Thyroid gland (tissue), 4 donors: ENCODE measurements at places on chromosomes 16 and 17.
A peak's percentile ranks its signal among the peaks of the same experiment; 100 is the strongest.

- no peak for DNase-seq
- H3K27me3 ChIP-seq, result no peaks in the 10 kb centered on the region
- H3K4me1 ChIP-seq, result no peaks in the 10 kb centered on the region
- H3K4me3 ChIP-seq, result no peak overlapping the region
Measured at GRCh38 chr16:12210258-12210880, 233.8 kb downstream of the SNX29 start.

DNA sequence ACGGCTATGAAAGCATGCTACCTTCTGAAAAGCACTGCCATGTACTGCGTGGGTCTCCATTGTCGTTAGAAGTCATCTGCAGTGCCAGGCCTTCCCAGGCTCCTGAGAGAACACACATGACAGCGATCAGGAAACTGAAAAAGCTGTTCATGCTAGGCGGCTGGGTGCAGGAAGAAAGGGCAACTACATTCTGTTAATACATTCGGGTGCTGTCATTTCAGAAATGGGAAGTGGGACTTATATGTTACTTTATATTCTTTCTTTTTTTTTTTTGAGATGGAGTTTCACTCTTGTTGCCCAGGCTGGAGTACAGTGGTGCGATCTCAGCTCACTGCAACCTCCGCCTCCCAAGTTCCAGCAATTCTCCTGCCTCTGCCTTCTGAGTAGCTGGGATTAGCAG lies 19.9 kb downstream of the CFAP20 start:
- H3K27me3 ChIP-seq, result no peaks in the 10 kb centered on the region
- H3K36me3 ChIP-seq, result peaks cover 12% of the 10 kb centered on the region
- H3K4me1 ChIP-seq, result no peaks in the 10 kb centered on the region
- DNase-seq, result no peak

DNA sequence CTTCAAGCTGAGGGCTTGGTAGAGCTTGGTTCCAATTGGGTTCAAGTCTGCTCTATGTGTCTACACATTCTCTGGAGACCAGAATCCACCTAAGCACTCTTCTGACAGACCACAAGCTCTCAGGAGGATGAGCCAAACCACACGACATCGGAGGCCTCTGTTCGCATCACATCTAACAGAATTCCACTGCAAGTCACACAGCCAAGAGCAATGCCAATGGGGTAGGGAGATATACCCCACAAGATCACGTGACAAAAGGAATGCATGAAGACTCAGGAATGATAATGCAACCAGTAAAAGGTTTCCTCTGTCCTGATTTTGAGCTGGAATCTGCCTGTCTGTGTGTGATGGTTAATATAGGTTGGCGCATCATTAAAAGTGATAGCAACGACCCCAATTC lies 46.6 kb upstream of the RPL38 start:
- H3K36me3 ChIP-seq, result no peaks in the 10 kb centered on the region
- H3K4me1 ChIP-seq, result no peaks in the 10 kb centered on the region
- DNase-seq, result no peak
- H3K27ac ChIP-seq, result no peak overlapping the region
- H3K27me3 ChIP-seq, result no peaks in the 10 kb centered on the region
- H3K4me3 ChIP-seq, result no peak overlapping the region

GRCh38 chr17:54860617-54861470 lies 39.8 kb upstream of the TOM1L1 start:
- H3K27me3 ChIP-seq, result no peaks in the 10 kb centered on the region
- no peak overlapping the region for H3K27ac ChIP-seq
- H3K36me3 ChIP-seq, result no peaks in the 10 kb centered on the region
- no peak overlapping the region for H3K4me3 ChIP-seq

DNA sequence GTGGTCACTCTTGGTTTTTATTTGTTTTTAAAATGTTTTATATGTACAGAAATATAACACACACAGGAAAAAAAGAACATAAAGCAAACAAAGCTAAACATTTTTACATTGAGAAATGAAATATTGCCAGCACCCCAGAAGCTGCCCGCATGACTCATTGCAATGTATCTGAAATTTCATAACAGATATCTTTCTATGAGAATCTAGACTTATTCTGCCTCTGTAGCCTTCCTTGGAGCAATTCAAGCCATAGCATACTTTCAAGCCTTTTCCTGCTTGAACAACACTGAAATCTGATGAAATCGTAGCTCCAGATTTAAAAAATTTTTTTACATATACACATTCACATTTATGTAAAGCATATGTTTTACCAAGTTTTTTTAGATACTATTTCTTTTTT lies 86.9 kb downstream of the RBBP6 start:
- no peak for DNase-seq
- no peak overlapping the region for H3K27ac ChIP-seq
- no peak overlapping the region for H3K4me3 ChIP-seq
- no peaks in the 10 kb centered on the region for H3K36me3 ChIP-seq
- no peaks in the 10 kb centered on the region for H3K27me3 ChIP-seq

- H3K27me3 ChIP-seq, result no peaks in the 10 kb centered on the region
- H3K4me3 ChIP-seq, result no peak overlapping the region
- peaks cover 9% of the 10 kb centered on the region for H3K36me3 ChIP-seq
Measured at GRCh38 chr16:70473446-70474319, 19.3 kb downstream of the FCSK start.

DNA sequence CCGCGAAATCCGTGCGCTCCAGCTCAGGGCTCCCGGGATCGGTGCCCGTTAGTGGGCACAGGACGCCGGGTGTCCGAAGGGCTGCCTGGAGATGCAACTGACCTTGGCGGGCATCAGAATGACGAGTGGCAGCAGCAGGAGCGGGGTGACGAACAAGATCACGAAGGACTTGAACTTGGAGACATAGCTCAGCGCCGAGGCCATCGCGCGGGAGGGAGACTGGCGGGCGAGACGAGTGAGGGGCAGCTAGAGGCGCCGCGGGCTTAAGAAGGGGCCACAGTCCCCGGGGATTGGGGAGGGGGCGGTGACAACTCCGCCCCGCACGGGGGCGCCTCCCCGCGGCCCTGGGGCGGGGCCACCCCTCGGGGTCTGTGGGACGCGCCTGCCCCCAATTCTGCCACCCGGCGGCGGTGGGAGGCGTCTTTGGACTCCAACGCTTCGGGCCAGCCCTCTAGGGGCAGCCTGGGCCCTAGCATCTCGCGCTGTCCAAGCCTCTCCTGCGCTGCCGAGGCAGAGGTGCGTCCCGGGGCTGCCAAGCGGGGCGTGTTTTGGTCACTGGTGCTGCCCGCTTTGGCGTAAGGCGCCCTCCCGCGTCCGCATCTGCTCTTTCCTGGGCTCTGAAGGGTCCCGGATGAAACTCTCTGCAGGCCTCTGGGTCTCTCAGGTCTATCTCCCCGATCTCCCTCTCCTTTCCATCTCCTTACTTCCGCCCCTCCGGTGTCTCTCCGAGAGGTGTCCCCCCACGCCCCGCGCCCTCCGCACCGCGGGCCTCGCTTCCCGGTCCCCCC lies at the start of gene SLC13A5:
TSS of gene SLC13A5 (minus strand) at position 240 of the 788 bp plus-strand sequence. CDS start at position 204, 36 bp downstream.
- no peak within 1 kb of the TSS for H3K4me3 ChIP-seq
- no peak within 1 kb of the TSS for H3K27ac ChIP-seq
- no peaks in the 10 kb centered on the region for H3K36me3 ChIP-seq
- no peaks in the 10 kb centered on the region for H3K4me1 ChIP-seq

DNA sequence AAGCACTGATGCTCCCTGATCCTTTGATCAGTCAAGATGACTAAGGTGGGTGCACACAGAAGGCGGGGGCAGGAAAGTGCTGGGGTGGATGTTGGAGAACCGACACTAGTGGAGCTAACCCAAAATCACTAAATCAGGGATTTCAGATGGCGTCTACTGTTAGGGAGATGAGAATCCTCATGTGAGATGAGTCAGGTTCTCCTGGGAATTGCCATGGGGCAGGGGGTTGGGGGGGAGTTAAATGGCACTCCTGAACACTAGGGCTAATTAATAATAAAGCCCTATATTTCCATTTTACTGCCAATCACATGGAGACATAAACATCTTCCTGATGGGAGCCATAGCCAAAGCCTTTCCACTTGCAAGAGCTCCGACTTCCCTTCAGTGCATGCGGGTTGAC lies 804.1 kb downstream of the KCNJ18 start:
- H3K27me3 ChIP-seq, result no peaks in the 10 kb centered on the region
- DNase-seq, result no peak
- H3K4me3 ChIP-seq, result no peak overlapping the region
- H3K36me3 ChIP-seq, result no peaks in the 10 kb centered on the region

GRCh38 chr16:48864055-48864454 lies 254.1 kb upstream of the N4BP1 start:
- H3K4me1 ChIP-seq, result no peaks in the 10 kb centered on the region
- H3K27me3 ChIP-seq, result no peaks in the 10 kb centered on the region
- no peak overlapping the region for H3K4me3 ChIP-seq
- DNase-seq, result no peak

DNA sequence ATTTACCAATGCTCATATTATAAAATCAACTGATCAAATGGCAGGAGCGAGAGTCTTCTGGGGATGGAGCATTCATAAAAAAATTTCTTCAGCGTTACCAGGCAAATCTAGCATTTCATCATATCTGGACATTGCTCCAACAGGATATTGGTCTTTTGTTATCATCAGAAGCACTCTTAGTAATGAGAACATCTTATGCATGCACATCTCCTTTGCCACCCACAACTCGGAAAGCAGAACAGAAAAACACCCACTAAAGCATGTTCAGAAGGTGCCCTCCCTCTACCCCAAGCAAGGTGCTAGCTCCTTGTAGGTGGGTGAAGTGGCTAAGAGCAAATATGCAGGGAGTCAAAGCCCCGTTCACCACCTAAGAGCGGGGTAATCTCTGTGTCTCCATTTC lies 18.9 kb downstream of the ARHGAP17 start:
- H3K27me3 ChIP-seq, result no peaks in the 10 kb centered on the region
- DNase-seq, result no peak
- no peak overlapping the region for H3K4me3 ChIP-seq
- H3K27ac ChIP-seq, result no peak overlapping the region

GRCh38 chr16:716200-716568 lies 1.3 kb downstream of the METRN start:
- H3K27me3 ChIP-seq, result no peaks in the 10 kb centered on the region
- peaks cover 46% of the 10 kb centered on the region for H3K4me1 ChIP-seq
- no peak overlapping the region for H3K4me3 ChIP-seq

DNA sequence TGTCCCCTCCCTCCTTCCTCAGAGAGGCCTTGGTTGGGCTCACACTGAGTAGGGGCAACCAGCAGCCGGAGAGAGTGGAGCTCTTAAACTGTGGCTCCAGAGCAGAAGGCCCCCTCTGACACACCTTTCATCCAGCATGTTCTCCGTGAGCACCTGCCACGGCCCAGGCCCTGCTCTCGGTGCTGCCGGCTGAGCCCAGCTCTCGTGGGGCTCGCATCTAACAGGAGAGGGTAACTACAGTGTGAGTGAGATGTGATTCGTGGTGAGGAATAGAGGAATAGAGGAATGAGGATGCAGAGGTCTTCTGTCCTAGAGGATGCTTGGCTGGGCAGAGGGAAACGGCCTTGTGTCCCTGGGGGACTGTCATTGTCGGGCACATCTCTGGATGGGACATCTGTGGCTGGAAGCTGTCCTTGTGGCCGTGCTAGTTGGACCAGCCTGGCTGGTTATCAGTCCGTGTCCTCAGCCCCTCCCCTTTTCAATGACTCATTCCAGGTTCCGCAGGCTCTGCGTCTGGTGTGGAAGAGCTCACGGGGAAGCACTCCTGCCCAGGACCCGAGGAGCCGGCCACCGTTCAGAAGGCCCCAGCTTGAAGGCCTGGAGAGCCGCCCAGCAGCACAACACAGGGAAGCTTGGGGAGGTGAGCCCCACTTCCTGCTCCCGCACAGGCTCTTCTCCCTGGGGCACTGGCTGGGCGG lies 11.9 kb upstream of the DNASE1 start:
- no peak for DNase-seq
- H3K27ac ChIP-seq, result no peak overlapping the region
- peaks cover 4% of the 10 kb centered on the region for H3K36me3 ChIP-seq
- peaks cover 3% of the 10 kb centered on the region for H3K4me1 ChIP-seq

- no peaks in the 10 kb centered on the region for H3K36me3 ChIP-seq
- peak; percentile 88 for DNase-seq
Measured at GRCh38 chr17:57927048-57927723, 28.0 kb downstream of the CUEDC1 start.

- no peaks in the 10 kb centered on the region for H3K36me3 ChIP-seq
- H3K27ac ChIP-seq, result no peak overlapping the region
- H3K4me1 ChIP-seq, result no peaks in the 10 kb centered on the region
- no peaks in the 10 kb centered on the region for H3K27me3 ChIP-seq
- no peak overlapping the region for H3K4me3 ChIP-seq
Measured at GRCh38 chr16:79395591-79395990, 204.9 kb downstream of the MAF start.

DNA sequence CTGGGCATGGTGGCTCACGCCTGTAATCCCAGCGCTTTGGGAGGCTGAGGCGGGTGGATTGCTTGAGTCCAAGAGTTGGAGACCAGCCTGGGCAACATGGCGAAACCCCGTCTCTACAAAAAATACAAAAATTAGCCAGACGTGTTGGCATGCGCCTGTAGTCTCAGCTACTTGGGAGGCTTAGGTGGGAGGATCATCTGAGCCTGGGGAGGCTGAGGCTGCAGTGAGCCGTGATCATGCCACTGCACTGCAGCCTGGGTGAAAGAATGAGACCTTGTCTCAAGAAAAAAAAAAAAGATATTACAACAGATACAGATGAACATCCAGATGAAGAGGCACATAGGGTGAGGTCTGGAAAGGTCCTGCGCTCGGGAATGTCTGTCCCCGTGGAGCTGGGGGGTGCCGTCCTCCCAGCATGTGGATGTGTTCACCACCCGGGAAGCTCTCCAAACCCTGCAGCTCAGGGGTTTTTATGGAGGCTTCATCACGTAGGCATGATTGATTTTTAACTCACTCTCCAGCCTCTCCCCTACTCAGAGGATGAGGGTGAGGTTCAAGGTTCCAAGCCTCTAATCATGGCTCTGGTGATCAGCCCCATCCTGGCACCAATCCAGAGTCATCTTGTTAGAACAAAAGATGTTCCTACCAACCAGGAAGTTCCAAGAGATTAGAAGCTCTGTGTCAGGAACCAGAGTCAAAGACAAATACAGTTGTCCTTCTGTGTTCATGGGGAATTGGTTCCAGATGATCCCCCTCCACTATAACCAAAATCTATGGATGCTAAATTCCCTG lies 85.0 kb upstream of the DNAJA2 start:
- no peaks in the 10 kb centered on the region for H3K36me3 ChIP-seq
- no peaks in the 10 kb centered on the region for H3K4me1 ChIP-seq
- H3K27me3 ChIP-seq, result no peaks in the 10 kb centered on the region

- H3K4me1 ChIP-seq, result peaks cover 27% of the 10 kb centered on the region
- no peak overlapping the region for H3K4me3 ChIP-seq
- no peaks in the 10 kb centered on the region for H3K36me3 ChIP-seq
- H3K27me3 ChIP-seq, result no peaks in the 10 kb centered on the region
- H3K27ac ChIP-seq, result peak overlapping the region; percentile 92
Measured at GRCh38 chr16:2530629-2531318, 434 bp downstream of the CEMP1 start.

GRCh38 chr16:69555437-69555836 lies 10.3 kb upstream of the NFAT5 start:
- H3K4me3 ChIP-seq, result no peak overlapping the region
- H3K27me3 ChIP-seq, result no peaks in the 10 kb centered on the region
- no peak overlapping the region for H3K27ac ChIP-seq

GRCh38 chr17:7916808-7917207 lies 719 bp upstream of the RNF227 start:
- no peaks in the 10 kb centered on the region for H3K27me3 ChIP-seq
- peaks cover 1% of the 10 kb centered on the region for H3K36me3 ChIP-seq
- no peak overlapping the region for H3K4me3 ChIP-seq
- no peak for DNase-seq
- H3K4me1 ChIP-seq, result peaks cover 17% of the 10 kb centered on the region
- H3K27ac ChIP-seq, result no peak overlapping the region

- no peaks in the 10 kb centered on the region for H3K4me1 ChIP-seq
- no peaks in the 10 kb centered on the region for H3K27me3 ChIP-seq
Measured at GRCh38 chr17:4679658-4680057, 24.3 kb downstream of the PELP1 start.
